H4 (cell line): ENCODE measurements at places on chromosomes 4 and X.

DNA sequence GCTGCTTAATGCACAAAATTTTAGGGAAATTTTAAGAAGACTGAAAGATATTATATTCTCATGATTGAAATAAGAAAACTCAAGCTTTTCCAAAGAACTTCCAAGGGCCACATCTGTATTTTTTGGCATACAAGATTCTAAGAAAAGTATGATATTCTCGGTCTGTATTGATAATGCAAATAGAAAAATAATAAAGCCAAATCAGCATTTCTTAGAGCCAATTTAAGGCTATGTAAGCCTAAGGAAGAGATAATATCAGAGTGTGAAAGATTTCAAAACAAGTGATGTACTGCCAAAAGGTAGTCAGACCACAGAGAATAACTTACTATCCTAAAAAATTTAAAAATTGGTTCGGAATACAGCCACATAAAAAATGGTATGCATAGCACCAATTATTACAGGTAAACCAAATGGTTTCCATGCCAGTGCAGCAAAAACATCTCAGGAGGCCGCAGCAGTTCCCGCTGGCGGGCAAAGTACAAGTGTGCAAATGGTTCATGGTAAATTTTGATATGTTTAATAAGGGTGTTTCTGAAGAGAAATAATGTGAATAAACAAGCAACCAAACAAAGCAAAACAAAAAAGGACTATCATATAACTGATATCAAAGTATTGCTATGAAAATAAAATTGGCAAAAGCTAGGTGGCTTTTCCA is 35.2 kb upstream of the NAP1L5 start:
- no peak for DNase-seq

DNA sequence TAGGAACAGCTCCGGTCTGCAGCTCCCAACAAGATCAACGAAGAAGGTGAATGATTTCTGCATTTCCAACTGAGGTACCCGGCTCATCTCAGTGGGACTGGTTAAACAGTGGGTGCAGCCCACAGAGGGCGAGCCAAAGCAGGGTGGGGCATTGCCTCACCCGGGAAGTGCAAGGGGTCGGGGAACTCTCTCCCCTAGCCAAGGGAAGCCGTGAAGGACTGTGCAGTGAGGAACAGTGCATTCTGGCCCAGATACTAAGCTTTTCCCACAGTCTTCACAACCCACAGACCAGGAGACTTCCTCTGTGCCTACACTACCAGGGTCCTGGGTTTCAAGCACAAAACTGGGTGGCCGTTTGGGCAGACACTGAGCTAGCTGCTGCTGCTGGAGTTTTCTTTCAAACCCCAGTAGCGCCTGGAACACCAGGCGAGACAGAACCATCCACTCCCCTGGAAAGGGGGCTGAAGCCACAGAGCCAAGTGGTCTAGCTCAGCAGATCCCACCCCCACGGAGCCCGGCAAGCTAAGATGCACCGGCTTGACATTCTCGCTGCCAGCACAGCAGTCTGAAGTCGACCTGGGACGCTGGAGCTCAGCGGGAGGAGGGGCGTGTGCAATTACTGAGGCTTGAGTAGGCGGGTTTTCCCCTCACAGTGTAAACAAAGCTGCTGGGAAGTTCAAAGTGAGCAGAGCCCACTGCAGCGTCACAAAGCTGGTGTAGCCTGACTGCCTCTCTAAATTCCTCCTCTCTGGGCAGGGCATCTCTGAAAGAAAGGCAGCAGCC is 84.6 kb downstream of the THOC2 start:
- peak; percentile 34 for DNase-seq

DNA sequence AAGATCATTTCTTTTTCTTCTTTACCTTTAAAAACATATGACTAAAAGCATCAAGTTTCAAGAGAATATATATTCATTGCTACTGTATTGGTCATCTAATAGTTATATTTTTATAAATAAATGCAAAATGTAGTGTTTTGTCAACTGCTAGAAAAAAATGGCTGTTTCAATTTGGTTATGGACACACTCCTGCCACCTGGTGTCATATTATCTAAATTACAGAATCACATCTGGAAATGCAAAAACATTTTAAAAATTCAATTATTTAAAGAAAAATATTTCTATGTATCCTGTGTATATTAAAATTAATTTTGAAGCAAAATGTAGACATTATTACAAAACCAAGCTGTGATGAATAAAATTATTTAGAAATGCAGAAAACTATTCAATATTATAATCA is 329.4 kb upstream of the PCDH18 start:
- DNase-seq = no peak

DNA sequence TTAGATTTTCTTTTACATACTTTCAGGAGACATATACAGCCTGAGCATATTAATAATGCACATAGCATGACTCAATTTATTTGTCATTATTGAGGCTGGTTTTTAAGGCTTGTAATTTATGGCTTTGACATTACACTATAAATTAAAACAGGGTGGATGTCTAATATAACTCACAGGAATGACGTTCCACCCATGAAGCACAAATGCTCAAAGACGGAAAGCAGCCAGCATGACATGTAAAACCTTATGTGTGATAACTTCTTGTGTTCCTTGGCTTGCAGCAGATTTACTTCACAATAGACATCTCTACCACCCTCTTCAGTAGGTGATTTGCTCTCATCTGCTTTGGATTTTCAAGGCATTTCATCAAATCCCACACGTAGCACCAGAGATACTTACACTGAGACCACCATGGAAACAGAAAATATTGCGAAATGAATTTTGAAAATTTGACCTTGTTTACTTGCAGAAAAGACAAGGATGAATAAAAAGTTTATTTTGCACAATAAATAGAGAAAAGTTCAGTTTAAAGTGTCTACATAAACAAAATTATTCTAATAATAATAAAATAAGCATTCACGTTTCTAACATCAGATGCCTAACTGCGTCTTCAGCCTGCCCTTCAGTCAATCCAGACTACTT is 64.7 kb upstream of the BTC start:
- no peak for DNase-seq

- DNase-seq = no peak
These were observed 13.1 kb downstream of the ACSL1 start for GRCh38 chr4:184812651-184813181.

GRCh38 chr4:90152024-90152423 is 24.8 kb downstream of the CCSER1 start:
- DNase-seq = no peak

DNA sequence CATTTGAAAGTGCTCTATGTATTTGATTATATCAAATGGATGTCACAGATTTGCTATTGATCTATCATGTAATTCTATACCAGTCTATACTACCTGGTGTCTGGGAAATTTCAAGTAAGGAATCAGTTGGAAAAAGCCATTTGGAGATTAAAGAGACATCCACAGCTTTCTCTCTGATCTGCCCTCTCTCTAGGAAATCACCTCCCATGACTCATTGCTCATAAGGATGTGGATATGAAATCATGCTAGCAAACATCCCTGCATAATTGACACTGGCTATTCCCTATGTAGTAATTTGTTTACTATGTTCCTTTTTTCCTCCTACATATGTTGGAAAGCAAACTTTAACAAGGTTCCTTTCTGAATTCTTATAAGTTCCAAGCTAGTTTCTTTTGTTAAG is 94.3 kb downstream of the TEX13A start:
- no peak for DNase-seq

DNA sequence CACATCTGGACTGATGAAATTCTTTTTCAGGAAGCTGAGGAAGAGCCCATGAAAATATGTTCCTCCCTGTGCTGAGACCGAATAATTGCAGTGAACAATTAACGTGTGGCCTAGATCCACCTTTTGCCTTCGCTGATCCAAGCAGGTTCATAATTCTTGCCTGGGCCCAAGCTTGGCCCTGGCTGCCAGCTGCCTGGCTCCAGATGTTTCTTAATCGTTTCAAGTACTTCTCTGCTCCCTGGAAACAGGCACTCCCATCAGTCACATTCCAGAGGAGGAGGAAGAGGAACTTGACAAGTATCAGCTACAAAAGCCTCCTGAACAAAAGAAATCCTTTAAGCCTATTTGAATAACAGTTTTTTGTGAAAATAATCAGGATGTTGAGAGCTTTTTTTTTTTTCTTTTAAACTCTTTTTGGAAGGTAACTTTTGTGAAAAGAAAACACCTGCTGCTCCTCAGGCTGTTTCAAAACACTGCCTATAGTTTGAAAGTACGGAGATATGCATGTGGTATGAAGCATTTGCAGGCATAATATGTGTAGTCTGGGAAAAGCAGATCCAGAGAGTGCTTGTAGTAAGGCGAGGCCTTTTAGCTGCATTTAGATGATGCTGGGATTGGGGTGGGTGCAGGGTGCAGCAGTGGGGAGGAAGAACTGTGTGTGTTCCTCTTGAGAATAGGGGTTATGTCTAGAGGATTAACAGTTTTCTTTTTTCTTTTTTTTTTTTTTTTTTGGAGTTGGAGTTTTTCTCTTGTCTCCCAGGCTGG is 154.4 kb downstream of the PTTG2 start:
- DNase-seq = no peak

DNA sequence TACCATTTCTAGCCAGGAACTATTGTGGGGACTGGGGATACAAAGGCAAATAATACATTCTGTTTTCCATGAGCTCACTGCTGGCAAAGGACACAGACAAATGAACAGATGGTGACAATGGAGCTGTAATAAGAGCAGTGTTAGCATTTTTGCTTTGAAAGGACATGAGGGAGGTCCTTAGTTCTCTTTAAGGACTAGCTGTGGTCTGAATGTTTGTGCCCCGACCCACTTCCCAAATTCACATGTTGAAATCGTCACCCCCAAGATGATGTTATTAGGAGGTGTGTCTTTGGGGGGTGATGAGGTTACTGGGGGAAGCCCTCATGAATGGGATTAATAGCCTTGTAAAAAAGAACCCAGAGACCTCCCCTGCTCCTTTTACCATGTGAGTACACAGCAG is 30.3 kb downstream of the CCNG2 start:
- no peak for DNase-seq

- no peak for DNase-seq
These were observed 53.4 kb downstream of the GABRB1 start for GRCh38 chr4:47084795-47085194.

DNA sequence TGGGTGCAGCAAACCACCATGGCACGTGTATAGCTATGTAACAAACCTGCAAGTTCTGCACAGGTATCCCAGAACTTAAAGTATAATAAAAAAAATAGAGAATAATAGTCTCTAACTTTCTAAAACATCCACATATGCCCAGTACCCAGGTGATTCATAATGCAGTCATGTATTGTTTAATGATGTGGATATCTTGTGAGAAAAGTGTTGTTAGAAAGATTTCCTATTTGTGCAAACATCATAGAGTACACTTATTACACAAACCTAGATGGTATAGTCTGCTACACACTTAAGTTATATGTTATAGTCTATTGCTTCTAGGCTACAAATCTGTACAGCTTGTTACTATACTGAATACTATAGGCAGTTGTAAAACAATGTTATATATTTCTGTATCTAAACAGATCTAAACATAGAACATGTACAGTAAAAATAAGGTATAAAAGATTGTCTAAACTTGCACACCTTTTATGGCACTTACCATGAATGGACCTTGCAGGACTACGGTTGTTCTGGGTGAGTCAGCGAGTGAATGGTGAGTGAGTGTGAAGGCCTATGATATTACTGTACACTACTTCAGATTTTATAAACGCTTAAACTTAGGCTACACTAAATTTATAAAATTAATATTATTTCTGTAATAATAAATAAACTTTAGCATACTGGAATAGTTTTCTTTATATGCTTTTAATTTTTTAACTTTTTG is 232.2 kb upstream of the SLIT2 start:
- DNase-seq = no peak

- DNase-seq = no peak
These were observed 510.6 kb upstream of the CNKSR2 start for GRCh38 chrX:20863649-20864048.

DNA sequence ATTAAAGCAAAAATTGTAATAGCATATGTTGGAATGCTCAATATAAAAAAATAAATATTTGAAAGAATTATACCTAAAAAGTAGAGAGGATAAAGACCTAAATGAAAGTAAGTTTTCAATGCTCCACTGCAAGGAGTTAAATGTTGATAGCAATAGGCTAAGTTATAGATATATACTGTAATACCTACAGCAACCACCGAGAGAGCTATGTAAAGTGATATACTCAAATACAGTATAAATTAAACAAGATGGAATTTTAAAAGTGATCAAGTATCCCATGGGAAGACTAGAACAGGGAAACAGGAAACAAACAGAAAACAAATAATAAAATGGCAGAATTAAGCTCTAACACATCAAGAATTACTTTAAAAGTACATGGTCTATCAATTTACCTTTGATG is 73.9 kb downstream of the CASP3 start:
- no peak for DNase-seq

DNA sequence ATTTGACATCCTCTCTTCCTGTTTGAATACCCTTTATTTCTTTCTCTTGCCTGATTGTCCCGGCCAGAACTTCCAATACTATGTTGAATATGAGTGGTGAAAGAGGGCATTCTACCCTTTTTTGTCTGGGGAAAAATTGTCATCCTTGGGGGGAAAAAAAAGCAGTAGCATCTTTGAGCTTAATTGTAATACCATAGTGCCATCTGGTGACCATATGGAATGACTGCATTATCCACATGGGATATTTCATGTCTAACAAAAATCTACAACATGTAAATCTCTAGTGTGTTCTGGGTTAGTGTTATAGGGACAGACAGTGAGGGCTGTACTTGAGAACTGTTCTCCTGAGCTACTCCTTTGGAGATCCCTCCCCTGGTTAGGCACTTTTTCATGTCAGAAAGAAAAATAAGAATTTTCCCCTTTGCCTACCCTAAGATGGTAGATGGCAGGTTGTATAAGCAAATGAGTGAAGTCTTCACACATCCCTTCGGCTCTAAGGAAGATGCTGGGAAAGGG is 26.0 kb downstream of the CAPN6 start:
- peak; percentile 8 for DNase-seq
